ENCODE measurements at places on chromosomes 3 and 15.

DNA sequence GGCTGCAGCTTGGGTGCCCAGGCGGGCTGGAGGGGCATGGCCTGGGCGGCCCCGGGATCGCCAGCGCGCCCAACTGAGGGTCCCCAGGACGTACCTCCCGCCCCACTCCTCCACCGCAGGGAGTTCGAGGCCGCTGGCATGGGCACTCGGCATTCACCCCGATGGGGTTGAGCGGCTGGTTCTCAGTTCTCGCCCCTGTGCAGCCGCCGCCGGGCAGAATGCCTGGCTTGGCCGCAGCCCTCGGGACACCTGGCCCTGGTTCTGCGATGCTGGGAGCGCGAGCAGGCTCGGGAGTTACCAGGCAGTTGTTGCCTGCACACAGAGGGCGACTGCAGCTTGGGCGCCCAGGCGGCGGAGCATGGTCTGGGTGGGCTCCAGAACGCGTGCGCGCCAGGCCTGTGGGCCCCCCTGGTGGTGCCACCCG, 121.4 kb downstream of the LMLN start:
- DNase-seq, result no peak

DNA sequence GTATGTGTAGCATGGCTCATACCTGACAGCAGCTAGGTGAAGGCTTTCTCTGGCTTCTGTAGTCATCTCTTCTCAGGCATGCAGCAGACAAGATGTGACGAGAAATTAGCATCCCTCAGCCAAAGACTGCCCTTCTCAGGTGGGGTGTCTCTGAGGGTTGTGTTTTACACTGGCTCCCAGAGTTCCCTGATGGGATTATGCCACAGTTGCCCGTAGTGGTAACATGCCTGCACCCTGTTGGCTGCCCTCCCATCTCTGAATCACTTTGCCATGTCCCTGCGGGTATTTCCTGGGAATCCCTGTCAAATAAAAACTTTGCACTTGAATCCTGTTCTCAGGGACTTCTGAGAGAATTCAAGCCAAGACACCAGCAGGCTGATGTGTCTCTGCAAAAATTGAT, 70.5 kb downstream of the LRTM1 start:
- DNase-seq, result no peak

GRCh38 chr3:2655229-2655701, 454.9 kb downstream of the IL5RA start:
- DNase-seq, result peak; percentile 15

- no peak for DNase-seq
Measured at GRCh38 chr15:59349680-59350420, 22.8 kb downstream of the MYO1E start.

- DNase-seq, result no peak
Measured at GRCh38 chr3:64502284-64502683, 185.5 kb downstream of the ADAMTS9 start.

GRCh38 chr3:99761415-99762165, 56.1 kb upstream of the CMSS1 start:
- DNase-seq, result no peak

- no peak for DNase-seq
Measured at GRCh38 chr3:195542316-195542697, 818 bp downstream of the PPP1R2 start.

GRCh38 chr3:31402117-31402516, 130.6 kb upstream of the STT3B start:
- DNase-seq, result no peak

- no peak for DNase-seq
Measured at GRCh38 chr3:66415867-66416428, 84.9 kb downstream of the LRIG1 start.

DNA sequence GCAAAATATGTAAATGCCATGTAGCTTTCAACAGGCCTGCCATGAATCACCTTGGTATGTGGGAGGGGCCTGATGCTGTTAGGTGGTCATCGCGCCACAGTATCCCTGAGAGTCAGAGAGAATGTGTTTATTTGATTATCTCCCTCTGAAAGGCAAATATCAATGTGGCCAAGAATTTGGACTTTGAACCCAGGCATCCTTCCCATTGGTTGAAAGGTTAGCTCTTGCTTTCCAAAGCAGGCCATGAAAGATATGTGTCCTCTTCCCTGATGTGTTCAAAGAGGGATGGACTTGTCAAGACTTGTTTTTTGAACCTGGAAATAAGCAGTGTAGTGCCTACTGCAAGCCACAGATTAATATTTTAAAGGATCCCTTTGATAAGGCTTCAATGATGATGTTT, 36.7 kb downstream of the SRP14 start:
- DNase-seq, result no peak
